ENCODE measurements at places on chromosomes 16 and 17.
A peak's percentile ranks its signal among the peaks of the same experiment; 100 is the strongest.

- no peak for DNase-seq
Observed at GRCh38 chr16:10033556-10033955, 148.7 kb downstream of the GRIN2A start.

DNA sequence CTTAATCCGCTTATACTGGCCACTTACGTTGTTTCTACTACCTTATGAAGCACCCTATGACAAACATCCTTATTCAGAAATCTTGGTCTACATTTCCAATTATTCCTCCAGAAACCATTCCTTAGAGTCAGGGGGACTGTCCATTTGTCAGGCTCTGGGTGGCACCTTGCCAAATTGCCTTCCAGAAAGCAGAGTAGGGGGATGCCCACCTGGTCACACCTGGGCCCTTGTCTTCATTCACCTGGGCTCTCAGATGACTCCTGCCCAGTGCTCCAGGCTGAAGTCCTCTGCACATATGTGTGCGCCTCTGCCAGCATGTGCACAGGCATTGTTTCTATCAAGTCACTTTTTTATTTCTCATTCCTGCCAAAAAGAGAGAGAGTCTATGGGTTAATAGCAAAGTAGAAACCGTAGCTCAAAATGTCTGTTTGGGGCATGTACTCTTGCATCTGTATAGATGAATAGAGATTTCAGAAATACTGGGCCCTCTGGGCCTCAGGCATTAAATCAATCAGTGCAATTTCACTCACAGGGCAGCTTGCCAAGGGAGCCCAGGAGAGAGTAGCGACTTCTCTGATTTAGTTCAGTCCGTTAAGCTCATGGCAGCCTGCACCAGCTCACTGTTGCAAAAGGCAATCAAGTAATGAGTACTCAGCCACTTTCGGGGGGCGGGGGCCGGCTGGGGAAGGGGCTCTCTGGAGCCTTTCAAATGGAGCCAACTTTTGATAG lies 104.7 kb downstream of the SOCS1 start:
- no peak for DNase-seq

GRCh38 chr16:81994485-81994884 lies 16.8 kb downstream of the SDR42E1 start:
- no peak for DNase-seq

DNA sequence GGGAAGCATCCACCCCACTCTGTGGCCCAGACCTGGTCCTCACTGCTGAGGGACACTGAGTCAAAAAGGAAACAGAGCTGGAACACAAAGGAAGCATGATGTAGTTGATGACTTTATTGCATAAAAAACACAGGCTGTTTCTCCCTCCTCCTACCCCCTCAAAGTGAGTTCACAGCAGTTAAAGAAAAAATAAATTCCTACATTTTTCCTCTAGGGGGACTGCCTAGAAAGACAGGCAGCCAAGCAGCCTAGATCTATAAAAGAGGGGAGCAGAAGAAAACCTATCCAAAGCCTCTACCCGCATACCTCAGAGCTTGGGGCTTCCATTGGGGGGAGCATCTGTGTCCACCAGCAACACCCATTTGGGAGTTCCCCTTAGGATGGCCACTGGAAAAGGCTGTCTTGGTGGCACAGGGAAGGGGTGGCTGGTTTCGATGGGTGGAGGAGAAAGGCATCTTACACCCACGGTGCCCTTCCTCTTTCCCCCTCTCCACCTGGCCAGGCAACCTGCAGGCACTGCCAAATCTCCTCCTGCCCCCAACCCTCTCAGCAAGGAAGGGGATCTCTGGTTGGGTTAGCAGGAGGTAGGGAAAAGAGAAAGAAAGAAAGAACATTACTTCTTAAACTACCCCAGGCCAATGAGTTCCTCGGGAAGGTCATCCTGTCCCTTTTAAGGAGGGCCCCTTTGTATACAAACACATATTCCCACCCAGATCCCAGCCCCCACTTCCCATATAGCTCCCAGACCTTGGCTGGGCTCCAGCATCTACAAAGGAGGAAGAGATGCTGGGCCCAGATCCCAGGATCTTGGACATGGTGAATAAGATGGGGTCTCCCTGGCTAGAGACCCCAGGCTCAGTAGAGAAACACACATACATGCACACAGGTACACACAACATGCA lies 4.0 kb upstream of the SCRN2 start:
- DNase-seq = no peak

DNA sequence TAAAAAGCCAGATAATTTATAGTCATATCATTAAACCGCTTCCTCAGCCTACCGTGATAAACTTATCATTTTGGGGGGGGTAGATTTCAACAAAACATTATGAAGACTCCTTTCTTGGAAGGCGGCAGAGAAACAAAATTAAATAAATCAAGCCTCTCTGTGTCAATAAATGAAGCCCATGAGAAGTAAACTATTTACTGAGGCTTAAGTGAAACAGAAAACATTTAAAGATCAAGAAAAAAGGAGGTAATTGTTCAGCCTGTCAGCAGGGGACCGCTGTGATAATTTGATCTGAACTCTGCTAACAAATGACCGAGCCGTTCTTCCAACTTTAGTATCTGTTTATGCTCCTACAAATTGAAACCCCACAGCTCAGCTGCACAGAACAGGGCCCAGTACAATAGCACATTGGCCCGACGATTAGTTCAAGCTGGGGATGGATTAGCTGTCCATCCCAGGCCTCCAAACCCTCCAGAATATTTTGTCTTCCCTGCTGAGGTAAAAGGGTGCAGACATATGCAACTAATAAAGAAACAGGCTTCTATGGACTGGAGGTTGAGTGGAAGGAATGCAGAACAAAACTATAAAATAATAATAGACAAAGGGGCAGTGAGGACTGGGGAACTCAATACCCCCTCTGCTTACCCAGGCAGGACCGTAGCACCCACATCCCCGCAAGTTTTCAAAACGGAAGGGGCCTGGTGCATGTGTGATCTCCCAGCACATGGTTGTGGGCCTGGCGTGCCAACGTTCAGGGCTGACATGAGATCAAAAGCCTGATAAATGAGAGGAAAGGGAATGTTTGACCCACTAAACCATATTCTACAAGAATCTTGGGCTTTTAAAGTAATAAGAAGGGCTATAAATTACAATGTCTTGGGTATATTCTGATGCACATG lies 298.1 kb upstream of the IRX5 start:
- DNase-seq = no peak

GRCh38 chr17:81647640-81648012 lies 8.7 kb downstream of the PDE6G start:
- no peak for DNase-seq

DNA sequence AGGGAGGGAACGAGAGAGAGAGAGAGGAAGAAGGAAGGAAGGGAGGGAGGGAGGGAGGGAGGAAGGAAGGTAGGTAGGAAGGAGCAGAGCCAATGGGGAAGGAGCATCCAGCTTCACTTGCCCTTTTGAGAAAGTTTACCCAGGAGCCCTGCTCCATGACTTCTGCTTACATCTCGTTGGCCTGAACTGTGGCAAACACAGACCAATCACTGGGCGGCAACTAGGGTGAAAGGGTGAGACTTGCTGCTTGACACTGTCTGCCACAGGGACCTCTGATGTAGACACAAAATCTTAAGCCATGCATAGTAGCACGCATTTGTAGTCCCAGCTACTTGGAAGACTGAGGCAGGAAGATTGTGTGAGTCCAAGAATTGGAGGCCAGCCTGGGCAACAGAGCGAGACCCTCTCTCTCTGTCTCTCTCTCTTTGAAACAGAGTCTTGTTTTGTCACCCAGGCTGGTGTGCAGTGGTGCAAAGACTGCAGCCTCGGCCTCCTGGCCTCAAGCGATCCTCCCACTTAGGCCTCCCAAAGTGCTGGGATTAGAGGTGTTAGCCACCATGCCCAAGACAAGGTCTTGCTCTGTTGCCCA lies 19.5 kb upstream of the TUBG2 start:
- no peak for DNase-seq

GRCh38 chr17:8997994-8998628 lies 23.2 kb upstream of the NTN1 start:
- peak; percentile 88 for DNase-seq
